ENCODE measurements at places on chromosomes 2 and 18.
A peak's percentile ranks its signal among the peaks of the same experiment; 100 is the strongest.

GRCh38 chr18:80105369-80106167, 3.5 kb upstream of the ADNP2 start:
- no peak for DNase-seq

- no peak for DNase-seq
Observed at GRCh38 chr18:23138471-23138870, 3.2 kb downstream of the CABLES1 start.

- no peak for DNase-seq
Observed at GRCh38 chr2:96528006-96528699, 8.4 kb upstream of the ARID5A start.

- DNase-seq: no peak
Observed at GRCh38 chr2:120791962-120792297, 56.3 kb downstream of the GLI2 start.

GRCh38 chr2:70070542-70071268, 16.6 kb upstream of the PCBP1 start:
- DNase-seq: peak; percentile 78

DNA sequence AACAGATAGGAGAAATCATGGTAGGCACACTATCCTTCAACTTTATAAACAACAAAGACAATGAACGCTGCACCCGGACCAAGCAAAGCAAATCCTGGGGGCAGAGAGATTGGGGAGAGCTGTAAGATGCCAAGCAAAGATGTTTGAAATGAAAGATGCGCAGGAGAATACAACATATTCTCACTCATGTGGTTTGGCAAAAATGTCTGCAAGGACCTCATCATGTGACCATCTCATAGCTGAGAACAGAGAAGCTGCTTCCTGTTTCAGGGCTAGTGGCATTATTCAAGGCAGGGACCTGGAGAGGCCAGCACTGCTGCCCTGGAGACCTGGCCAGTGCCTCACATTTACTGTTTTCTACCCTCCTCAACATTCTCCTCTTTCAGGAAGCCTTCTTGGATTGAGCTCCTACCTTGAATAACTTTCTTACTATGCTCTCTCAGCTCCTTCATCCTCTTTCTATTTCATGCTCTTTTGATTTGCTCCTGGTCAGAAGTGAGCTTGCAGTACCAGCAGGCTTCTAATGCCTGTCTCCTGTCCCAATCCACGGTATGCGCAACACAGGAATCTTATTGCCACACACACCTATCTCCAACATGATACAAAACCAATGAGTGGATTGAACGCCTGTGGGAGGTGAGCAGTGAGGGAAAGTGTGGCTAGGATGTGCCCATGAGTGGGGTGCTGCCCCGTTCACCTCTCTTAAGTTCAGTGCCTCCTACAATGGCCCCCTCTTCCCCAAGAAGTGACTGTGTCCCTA, 133.0 kb downstream of the CELF4 start:
- DNase-seq: no peak

- DNase-seq: no peak
Observed at GRCh38 chr2:69933839-69934613, 19.1 kb downstream of the MXD1 start.

- no peak for DNase-seq
Observed at GRCh38 chr2:21381421-21381820, 257.7 kb downstream of the TDRD15 start.

GRCh38 chr2:36068086-36068485, 287.5 kb upstream of the CRIM1 start:
- no peak for DNase-seq

DNA sequence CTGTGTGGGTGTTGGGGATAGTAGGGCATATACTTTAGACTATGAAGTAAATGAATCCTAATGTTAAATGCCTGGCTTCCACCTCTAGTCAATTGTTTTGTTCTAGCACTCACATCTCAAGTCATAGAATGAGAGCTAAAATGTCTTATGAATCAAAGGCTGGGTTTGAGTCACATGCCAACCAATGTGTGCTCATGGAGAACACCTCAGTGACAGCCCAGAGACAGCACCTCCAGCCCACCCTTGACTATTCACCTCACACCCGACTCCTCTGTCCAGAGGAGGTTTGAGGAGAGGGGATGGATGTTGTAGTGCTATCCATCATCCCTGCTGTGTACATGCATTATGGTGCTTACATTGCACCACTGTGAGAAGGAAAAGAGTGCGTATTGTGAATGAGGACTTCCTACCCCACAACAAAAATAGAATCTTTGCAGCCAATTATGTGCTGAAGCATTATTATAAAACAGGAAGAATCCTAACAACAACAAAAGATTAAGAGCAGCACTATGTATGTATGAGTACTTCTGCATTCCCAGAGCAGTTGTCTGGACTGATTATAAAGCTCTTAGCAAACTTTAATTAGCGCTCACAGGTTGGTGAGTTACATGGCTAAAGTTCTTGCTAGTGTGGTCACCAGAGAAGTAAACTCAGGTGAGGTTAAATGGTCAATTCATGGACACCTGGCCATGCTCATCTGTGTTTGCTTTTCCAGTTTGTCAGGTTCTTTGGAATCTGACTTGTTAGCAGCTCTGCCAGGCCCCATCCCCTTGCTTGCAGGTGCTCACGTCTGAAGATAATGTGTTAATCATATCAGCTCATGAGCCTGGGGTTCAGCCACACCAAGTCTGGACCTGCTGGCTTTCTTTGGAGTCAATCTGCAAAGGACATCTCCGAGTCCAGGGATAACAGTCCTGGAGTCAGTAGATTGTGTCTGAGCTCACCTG, 55.3 kb upstream of the NABP1 start:
- DNase-seq: no peak

DNA sequence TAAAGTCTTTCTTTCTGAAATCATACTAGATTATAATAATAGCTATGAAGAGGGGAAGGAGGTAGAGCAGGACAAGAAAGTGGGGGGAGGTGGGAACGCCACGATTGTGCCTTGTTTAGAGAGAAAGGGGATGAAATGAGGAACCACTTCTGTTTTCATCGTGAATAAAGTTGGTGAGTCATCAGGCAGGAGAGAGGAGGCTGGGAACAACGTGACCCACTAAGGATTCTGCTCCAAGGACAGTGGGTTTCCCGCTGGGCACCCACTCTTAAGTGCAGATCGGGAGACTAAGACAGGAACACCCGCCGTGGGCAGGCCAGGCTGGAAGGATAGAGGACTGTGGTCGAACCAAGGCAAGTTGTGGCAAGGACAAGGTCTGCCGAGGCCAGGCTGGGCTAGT, 158.2 kb downstream of the L3MBTL4 start:
- DNase-seq: no peak

DNA sequence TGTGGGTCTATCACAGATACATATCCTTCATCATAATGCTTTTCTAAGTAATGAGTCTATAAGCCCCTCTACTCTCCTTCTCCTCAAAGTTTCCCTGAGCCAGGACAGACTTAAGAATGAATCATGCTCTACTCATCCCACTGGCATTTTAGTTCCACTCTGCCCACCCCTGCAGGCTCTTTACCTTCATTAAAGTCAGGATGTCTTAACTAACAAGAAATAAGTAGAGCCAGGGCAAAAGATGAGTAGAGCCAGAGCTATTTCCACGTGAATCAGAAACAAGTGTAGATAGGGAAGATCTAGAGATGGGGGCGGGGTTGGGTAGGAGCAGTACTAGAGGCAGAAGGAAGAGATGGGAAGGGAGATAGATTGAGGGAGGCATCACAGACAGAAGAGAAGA, 790.5 kb downstream of the RNF144A start:
- DNase-seq: no peak

DNA sequence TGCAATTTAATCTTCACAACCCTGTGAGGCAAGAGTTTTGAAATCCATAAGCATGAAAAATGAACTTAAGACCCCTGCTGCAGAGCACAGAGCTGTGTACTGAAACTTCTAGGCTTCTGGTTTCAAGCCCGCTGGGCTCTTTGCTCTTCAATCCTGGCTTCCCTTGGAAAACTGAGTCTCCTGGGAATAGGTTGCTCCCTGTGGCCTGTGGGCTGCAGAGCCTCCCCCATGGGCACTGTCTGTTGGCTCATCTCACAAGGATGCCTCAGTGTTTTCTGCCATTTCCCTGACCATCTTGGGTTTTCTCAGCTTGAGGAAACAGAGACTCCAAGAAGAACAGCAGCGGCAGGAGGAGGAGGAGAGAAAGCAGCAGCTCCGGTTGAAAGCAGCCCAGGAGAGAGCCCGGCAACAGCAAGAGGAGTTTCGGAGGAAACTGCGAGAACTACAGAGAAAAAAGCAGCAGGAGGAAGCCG, 44.5 kb downstream of the SUMO1 start:
- DNase-seq: no peak

- DNase-seq: no peak
Observed at GRCh38 chr18:78915446-78916008, 64.1 kb upstream of the SALL3 start.

DNA sequence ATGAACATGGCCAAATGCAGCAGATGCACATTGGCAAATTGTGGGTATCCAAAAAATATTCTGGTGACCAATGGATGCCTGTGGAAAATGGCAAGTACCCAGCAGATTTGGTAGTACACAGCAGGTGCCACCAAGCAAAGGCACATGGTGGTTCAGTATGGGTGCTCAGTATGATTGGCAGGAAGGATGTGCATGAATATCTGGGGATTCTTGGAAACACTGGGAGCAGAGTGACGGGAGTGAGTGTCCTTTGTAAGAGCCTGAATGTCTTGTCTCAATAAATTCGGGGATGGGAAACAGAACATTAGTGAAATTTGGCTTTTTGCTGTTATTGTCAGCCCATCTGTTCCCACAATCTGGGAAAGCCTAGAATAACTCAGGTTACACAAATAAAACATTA, 36.8 kb upstream of the ACADL start:
- DNase-seq: no peak

- no peak for DNase-seq
Observed at GRCh38 chr2:78351208-78351607, 674.3 kb upstream of the REG3G start.

DNA sequence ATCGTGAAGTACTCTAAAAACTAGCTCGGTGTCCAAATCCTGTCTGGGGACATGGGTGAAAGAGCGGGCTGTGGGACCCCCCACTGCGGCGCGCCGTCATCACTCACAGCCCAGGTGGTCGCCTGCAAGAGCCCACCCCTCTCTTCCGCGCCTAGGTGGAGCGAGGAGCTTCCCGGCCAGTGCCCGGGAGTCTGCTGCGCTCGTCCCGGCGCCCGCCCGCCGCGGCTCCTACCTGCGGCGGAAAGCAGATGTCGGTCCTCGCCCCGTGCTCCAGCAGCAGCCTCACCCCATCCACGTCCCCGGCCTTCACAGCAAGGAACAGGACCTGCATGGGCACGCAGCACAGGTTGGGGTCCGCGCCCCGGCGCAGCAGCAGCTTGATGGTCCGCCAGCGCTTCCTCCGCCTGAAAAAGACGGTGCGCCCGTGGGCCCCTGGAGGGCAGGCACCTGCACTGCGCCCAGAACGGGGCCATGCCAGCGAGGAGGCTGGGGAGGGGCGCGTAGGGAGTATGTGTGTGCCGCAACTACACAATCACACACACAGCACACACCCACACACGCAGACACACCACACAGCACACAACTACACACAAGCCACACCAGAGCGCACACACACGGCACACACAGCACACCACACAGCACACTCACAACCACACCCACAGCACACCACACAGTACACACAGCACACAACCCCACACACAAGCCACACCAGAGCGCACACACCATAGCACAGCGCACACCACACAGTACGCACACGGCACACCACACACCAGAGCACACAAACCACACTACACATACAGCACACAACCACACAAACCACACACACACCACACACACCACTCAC, 37.4 kb downstream of the ANKMY1 start:
- DNase-seq: no peak

Data from WERI-Rb-1 (cell line).